ENCODE measurements at places on chromosomes 12 and 14. TPM values are rescaled to one million over a fixed set of nuclear protein-coding genes. Genes with fewer than 3 reads are reported as not detected.

Gene COX8C
- total RNA-seq: not detected

Gene CACNA1C
- total RNA-seq: not detected

Gene DCN
- 7.9 TPM for total RNA-seq

Gene EIF2S3B
- 0.42 TPM for total RNA-seq

Gene CCDC196
- total RNA-seq: not detected

Gene PSMA6
- total RNA-seq: 197 TPM

Gene PPM1H
- total RNA-seq: 0.09 TPM

Gene KRT79
- total RNA-seq: not detected

Gene ADAMTS20
- total RNA-seq: not detected

Gene TSPAN8
- total RNA-seq: not detected

Gene RNFT2
- 0.14 TPM for total RNA-seq
